OCI-LY7 (cell line): ENCODE measurements at places on chromosomes 1 and 21.

- DNase-seq = no peak
Observed at GRCh38 chr1:198563583-198563982, 23.1 kb upstream of the ATP6V1G3 start.

- DNase-seq = no peak
Observed at GRCh38 chr1:47754221-47754620, 243.0 kb downstream of the TRABD2B start.

GRCh38 chr1:201421041-201421440 lies 489 bp downstream of the TNNI1 start:
- DNase-seq = no peak

DNA sequence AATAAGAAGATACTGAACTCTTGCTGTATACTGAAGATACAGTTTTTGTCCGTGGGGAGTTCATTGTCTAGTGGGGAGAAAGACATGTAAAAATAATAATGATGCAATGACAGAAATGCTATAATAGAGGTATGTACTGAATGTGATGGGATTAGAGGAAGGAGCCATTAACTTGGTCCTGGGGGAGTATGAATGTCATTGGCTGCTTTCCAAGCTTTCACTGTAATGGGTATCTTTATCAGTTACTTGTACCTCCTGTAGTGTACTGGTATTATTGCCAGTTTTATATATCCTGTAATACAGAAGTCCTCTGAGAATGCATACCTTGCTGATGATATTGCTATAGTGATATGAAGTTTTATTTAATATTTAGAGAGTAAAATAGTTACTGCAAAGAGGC lies 7.4 kb downstream of the BTBD8 start:
- DNase-seq = no peak

DNA sequence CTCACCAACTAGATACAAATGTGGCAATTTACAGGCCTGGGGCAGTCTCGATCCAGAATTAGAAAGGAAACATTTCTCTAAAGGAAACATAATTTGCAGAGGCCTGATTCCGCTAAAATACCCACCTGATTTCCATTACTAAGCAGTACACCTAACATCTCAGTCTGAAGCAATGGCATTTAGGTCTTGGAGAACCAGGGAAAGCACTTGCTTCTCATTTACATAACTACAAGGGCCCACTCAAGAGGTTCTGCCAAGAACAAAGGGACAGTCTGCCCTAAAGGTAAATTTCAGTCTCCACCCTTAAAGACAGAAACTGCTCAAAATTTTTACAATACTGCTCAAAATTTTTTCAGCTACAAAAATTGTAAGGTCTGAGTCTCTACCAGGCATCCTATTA lies 123.7 kb upstream of the GJB5 start:
- DNase-seq = no peak
